ENCODE measurements at places on chromosomes 7 and 10. TPM values are rescaled to one million over a fixed set of nuclear protein-coding genes. Genes with fewer than 3 reads are reported as not detected.
A peak's percentile ranks its signal among the peaks of the same experiment; 100 is the strongest.

- no peak for DNase-seq
These were observed 8.2 kb upstream of the NPFFR1 start for GRCh38 chr10:70292004-70292403.

GRCh38 chr10:13865758-13866491 lies 279.2 kb downstream of the PRPF18 start:
- DNase-seq, result peak; percentile 78

GRCh38 chr10:11425296-11425610 lies 186.2 kb downstream of the USP6NL start:
- no peak for DNase-seq

DNA sequence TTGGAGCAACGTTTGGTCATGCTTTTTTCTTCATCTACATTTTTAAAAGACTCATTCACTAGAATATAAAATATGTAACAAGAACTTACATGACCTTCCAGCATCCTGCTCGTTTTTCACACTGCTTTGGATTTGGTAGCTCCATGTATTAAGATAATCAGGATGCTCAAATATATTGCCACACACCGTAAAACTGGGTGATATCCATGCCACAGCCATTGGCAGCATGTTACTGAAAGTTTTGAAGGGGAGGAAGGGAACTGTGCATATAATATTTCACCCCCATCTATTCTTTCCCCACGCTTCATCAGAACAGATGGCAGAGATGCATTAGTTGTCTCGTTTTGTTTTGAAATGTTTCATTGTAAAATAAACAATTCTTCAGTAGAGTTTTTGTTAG lies 158.2 kb downstream of the RNLS start:
- DNase-seq, result no peak

DNA sequence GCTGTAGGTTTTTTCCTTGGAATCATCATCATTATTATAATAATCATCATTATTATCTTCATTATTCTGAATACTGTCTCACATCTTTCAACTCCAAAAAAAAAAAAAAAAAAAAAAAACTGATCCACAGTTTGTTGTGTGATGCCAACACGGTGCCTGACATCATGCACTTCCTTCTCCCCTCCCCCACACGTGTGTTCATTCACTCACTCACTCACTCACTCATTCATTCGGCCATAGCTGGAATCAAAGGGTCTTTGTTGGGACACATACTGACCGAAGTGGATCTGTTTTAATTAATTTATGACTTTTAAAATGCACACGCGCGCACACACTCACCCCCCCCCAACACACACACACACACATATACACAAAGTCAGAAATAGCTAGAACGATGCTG lies 177.8 kb downstream of the PIP4K2A start:
- DNase-seq, result no peak

DNA sequence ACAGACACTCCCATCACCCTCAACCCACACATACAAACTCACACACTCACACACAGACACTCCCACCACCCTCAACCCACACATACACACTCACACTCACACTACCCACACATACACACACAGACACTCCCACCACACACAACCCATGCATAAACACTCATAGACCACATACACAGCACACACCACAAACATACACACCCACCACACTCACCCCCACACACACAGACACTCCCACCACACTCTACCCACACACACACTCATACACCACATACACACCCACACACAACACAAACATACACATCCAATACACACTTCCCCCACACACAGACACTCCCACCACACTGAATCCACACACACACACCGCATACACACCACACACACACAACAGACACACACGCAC lies 521.2 kb downstream of the TCERG1L start:
- no peak for DNase-seq

- no peak for DNase-seq
These were observed 5.3 kb upstream of the PARP12 start for GRCh38 chr7:140068033-140068432.

Gene INSIG1
- 9.7 TPM for total RNA-seq

DNA sequence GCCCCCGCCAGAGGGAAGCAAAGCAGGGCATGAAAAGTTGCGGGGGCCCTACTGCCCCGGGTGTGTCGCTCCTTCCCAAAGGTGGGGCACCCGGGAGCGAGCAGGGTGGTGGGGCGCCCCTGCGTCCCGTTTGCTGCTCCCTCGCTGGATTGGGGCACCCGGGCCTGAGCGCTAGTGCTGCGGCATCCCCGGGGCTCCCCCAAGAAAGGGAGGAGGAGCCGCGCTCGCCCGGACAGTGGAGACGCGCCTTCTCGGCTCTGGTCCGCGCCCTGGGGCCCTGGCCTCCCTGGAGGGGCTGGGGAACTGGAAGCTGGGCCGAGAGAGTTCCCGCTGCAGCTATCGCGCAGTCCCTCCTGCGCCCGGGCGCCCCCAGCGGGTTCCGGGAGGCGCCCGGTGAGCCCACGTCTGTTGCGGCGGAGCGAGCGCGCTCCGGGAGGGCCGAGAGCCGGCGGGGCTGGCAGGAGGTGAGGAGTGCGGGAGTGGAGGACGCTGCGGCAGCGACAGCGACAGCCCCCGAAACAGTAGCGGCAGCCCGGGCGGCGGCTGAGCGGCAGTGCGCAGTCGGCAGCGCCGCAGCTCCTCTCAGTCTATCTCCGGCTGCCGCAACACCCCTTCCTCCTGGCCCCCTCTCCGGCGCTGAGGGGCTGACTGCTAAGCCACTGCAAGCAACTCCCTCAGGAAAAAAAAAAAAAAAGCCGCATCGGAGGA lies 504 bp upstream of the BMPER start:
- peak; percentile 53 for DNase-seq

Data from HFFc6 (cell line).